ENCODE measurements at places on chromosomes 5 and 9. TPM values are rescaled to one million over a fixed set of nuclear protein-coding genes. Genes with fewer than 3 reads are reported as not detected.

GRCh38 chr5:136529081-136529480 is 163.7 kb upstream of the TRPC7 start:
- no peaks in the 10 kb centered on the region for H3K4me1 ChIP-seq
- H3K36me3 ChIP-seq, result no peaks in the 10 kb centered on the region
- no peak for DNase-seq
- H3K4me3 ChIP-seq, result no peak overlapping the region
- H3K27ac ChIP-seq, result no peak overlapping the region
- H3K27me3 ChIP-seq, result no peaks in the 10 kb centered on the region

GRCh38 chr5:112742424-112742823 is 4.7 kb downstream of the APC start:
- H3K4me1 ChIP-seq, result peaks cover 2% of the 10 kb centered on the region
- H3K4me3 ChIP-seq, result no peak overlapping the region
- H3K27me3 ChIP-seq, result no peaks in the 10 kb centered on the region
- no peak for DNase-seq

GRCh38 chr5:152568016-152568415 is 162.9 kb upstream of the NMUR2 start:
- no peak overlapping the region for H3K4me3 ChIP-seq
- H3K27ac ChIP-seq, result no peak overlapping the region
- H3K27me3 ChIP-seq, result no peaks in the 10 kb centered on the region
- H3K36me3 ChIP-seq, result no peaks in the 10 kb centered on the region

- H3K36me3 ChIP-seq, result peaks cover 48% of the 10 kb centered on the region
- no peaks in the 10 kb centered on the region for H3K4me1 ChIP-seq
- DNase-seq, result no peak
- H3K27me3 ChIP-seq, result no peaks in the 10 kb centered on the region
- H3K27ac ChIP-seq, result no peak overlapping the region
- no peak overlapping the region for H3K4me3 ChIP-seq
Measured at GRCh38 chr9:89395931-89396710, 77.8 kb downstream of the SECISBP2 start.

DNA sequence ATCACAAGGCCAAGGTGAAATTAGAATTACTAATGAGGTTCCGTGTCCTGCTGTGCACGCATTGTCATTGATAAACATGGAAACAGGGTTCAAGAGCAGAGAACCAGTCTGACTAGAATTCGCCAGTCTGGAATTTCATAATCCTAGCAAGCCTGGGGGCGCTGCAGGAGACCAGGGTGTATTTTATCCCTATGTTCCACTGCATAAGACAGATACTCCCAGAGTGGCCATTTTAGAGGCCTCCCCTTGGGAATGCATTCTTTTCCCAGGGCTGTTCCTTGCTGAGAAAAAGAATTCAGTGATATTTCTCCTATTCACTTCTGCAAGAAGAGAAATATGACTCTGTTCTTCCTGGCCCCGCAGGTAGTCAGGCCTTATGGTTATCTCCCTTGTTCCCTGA is 1387.7 kb downstream of the MAT2B start:
- H3K27me3 ChIP-seq, result no peaks in the 10 kb centered on the region
- H3K4me3 ChIP-seq, result no peak overlapping the region
- no peak overlapping the region for H3K27ac ChIP-seq
- no peaks in the 10 kb centered on the region for H3K4me1 ChIP-seq
- H3K36me3 ChIP-seq, result no peaks in the 10 kb centered on the region

DNA sequence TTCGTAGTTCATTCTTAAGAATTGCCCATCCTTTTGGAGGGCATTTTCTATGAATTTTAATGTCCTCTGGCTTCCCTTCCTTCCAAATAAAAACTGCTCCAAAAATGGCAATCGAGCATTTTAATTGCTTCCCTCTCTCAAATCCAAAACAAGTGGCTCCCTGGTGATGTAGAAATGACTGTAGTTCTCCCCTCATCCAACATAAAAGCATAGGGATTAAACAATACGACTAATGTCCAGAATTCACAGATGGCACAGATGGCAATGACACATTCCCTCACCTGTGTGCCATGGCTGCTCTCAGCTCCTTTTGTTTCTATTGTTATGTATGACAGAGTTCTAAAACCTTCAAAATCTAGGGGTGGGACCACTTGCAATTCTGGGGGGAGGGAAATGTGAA is 417.3 kb downstream of the RAB3C start:
- no peaks in the 10 kb centered on the region for H3K36me3 ChIP-seq
- H3K27me3 ChIP-seq, result no peaks in the 10 kb centered on the region
- H3K4me1 ChIP-seq, result peaks cover 14% of the 10 kb centered on the region
- DNase-seq, result no peak
- no peak overlapping the region for H3K4me3 ChIP-seq
- H3K27ac ChIP-seq, result no peak overlapping the region

PLPP7 gene
- 3.4 TPM for total RNA-seq

RNF224 gene
- 0.17 TPM for total RNA-seq

RGMB gene
- 27.0 TPM for total RNA-seq

Measured in H1 (cell line).